ENCODE measurements at places on chromosomes 12 and 14. TPM values are rescaled to one million over a fixed set of nuclear protein-coding genes. Genes with fewer than 3 reads are reported as not detected.

OR4E2 gene
- total RNA-seq, result not detected

ARHGAP9 gene
- 6.0 TPM for total RNA-seq

RPL10L gene
- not detected for total RNA-seq

DNA sequence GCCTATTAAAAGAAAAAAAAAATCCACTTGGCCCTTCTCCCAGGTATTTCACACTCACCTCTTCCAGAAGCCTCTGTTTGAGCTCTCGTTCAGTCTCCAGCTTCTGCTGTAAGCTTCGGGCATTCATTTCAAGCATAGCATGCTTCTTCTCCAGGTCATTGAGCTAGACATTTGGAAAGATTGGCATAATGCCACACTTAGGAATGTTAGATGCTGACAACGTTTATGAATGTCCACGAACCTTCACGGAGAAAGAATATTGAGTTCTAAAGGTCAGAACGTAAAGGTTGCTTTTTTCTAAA is 60.5 kb downstream of the PRKAB1 start:
- peaks cover 23% of the 10 kb centered on the region for H3K4me1 ChIP-seq
- no peak overlapping the region for H3K4me3 ChIP-seq
- no peak for DNase-seq
- no peaks in the 10 kb centered on the region for H3K36me3 ChIP-seq
- no peaks in the 10 kb centered on the region for H3K27me3 ChIP-seq

DNA sequence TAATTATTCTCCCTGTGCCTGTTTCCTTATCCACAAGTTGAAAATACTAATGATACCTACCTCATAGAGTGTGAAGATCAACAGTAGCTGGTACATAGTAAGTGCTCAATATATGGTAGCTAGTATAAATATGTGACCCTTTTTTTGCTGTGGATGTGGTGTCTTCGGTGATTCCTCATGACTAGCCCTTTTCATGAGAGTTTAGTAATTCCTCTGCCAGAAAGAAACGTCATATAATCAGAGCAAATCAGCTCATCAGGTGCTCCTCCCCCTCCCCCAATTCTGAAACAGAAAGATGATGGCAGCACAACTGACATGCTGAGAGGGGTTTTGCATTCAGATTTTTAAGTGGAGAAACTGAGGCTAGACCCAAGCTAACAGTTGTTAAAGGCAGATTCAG is 210.8 kb downstream of the SLC41A2 start:
- H3K36me3 ChIP-seq, result no peaks in the 10 kb centered on the region
- H3K4me3 ChIP-seq, result no peak overlapping the region
- H3K4me1 ChIP-seq, result peaks cover 18% of the 10 kb centered on the region
- H3K27me3 ChIP-seq, result no peaks in the 10 kb centered on the region
- DNase-seq, result no peak

DNA sequence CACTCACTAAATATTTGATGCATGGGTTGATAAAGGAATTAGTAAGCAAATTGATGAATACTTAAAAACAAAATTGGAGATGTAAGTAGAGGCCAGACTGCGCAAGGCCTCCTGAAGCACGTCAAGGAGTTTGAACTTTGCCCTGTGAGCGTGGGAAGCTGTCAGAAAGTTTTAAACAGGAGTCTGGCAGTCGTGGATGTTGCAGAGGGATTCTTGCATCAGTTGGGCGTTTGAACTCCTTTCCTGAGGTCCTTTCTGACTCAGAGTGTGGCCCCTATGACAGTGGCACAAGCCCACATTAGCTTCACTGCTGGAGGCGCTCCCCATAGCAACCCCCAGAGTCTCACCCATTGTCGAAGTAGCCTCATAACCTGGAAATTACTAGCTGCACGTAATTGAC is 17.9 kb upstream of the IL22 start:
- no peaks in the 10 kb centered on the region for H3K27me3 ChIP-seq
- H3K4me1 ChIP-seq, result no peaks in the 10 kb centered on the region
- H3K4me3 ChIP-seq, result no peak overlapping the region
- H3K36me3 ChIP-seq, result no peaks in the 10 kb centered on the region

- no peak for DNase-seq
- H3K27me3 ChIP-seq, result no peaks in the 10 kb centered on the region
- H3K27ac ChIP-seq, result no peak overlapping the region
- H3K4me1 ChIP-seq, result no peaks in the 10 kb centered on the region
These were observed 68.0 kb upstream of the AMIGO2 start for GRCh38 chr12:47147739-47148138.
